ENCODE measurements at places on chromosomes 12 and 14. TPM values are rescaled to one million over a fixed set of nuclear protein-coding genes. Genes with fewer than 3 reads are reported as not detected.

DNA sequence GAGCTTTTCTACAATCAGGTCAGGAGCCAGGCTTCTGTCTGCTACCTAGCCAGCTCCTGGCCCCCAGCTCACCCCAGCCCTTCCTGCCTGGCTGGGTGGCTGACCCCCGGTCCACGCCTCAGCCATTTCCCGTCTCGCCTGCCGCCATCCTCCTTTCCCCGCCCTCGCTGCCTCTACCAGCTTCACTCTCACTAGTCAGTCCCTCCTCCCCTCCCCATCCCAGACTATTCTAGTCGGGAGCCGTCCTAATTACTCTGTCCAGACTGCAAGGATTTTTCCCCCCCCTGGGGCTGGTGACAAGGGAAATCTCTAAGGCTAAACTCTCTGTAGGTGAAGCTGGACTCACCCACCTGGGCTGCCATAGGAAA, 825 bp downstream of the DHH start:
- H3K27ac ChIP-seq, result no peak overlapping the region
- no peak overlapping the region for H3K4me3 ChIP-seq
- H3K4me1 ChIP-seq, result peaks cover 49% of the 10 kb centered on the region
- DNase-seq, result no peak
- peaks cover 62% of the 10 kb centered on the region for H3K27me3 ChIP-seq
- peaks cover 20% of the 10 kb centered on the region for H3K36me3 ChIP-seq

DNA sequence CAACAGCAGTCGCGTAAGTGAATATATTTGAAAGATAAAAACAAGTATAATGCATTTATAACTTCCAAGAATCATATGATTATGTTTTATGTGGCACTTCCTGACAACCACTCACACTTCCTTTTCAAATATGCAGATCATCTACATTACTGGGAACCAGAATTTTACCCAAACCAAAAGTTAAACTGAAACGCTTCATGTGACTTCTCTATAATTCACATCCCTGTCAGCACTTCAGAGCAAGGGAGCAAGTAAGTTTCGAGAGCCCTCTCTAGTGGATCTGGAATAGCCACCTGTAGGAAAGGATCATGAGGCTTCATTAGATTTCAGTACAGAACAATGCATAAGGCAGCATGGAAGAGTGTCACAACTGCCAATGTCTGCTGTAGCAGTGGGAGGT, 13.7 kb upstream of the ALX1 start:
- DNase-seq, result no peak
- no peaks in the 10 kb centered on the region for H3K36me3 ChIP-seq
- H3K4me3 ChIP-seq, result no peak overlapping the region
- no peaks in the 10 kb centered on the region for H3K4me1 ChIP-seq
- no peak overlapping the region for H3K27ac ChIP-seq

DNA sequence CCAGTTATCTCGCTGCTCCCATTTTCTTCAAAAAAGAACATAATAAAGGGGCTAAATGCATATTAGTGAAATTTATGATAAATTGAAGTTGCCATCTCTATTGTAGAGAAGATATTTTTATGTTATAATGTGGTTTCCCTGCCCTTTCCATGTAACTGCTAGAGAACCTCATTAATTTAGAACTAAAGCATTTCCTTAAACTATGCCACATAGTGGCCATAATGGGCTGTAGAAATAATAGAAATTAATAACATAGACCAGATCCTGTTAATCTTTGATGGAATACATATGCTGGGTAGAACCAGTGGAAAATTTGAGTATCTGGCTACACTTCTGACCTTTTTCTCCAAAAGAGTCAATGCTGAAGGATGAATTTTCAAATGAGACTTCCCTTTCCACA, 376.7 kb downstream of the PDZRN4 start:
- H3K4me1 ChIP-seq, result no peaks in the 10 kb centered on the region
- no peak overlapping the region for H3K27ac ChIP-seq
- no peak for DNase-seq
- no peaks in the 10 kb centered on the region for H3K36me3 ChIP-seq
- H3K4me3 ChIP-seq, result no peak overlapping the region

DNA sequence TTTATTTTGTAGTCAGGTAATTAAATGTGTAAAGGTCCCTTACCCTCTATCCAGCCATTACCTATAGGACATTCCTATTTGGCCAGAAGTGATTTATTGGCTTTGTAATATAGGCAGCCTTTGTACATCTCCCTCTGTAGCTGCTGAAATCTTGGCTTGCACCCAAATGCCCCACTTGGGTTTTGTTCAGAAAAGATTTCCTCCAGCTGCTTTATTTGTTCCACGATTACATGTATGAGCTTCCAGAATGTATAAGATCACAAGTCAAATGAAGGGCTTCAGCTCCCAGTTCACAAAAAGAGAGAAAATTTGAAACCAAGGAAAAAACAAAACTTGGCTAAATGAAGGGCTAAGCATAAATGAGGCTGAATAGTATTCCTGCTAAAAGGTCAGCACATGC, 103.4 kb downstream of the EFCAB11 start:
- no peak overlapping the region for H3K4me3 ChIP-seq
- no peaks in the 10 kb centered on the region for H3K36me3 ChIP-seq
- H3K4me1 ChIP-seq, result no peaks in the 10 kb centered on the region
- DNase-seq, result no peak
- H3K27me3 ChIP-seq, result no peaks in the 10 kb centered on the region

- H3K27me3 ChIP-seq, result no peaks in the 10 kb centered on the region
- DNase-seq, result no peak
- H3K4me1 ChIP-seq, result no peaks in the 10 kb centered on the region
- no peaks in the 10 kb centered on the region for H3K36me3 ChIP-seq
- H3K4me3 ChIP-seq, result no peak overlapping the region
Measured at GRCh38 chr14:29822430-29822709, 105.3 kb downstream of the PRKD1 start.

DNA sequence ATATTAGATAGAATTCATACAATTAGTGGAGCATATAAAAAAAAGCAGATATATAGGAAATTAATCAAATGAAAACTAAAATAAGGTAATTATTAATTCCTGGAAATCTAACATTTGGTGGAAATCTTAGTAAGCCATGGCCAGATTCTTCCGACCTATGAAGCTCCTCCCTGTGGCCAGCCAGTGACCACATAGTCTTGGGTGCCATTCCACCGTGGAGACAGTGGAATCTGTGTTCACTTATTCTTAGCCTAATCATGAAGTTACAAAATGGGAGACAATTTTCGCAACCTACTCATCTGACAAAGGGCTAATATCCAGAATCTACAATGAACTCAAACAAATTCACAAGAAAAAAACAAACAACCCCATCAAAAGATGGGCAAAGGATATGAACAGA, 241.9 kb upstream of the FLRT2 start:
- no peaks in the 10 kb centered on the region for H3K27me3 ChIP-seq
- H3K27ac ChIP-seq, result no peak overlapping the region
- no peak overlapping the region for H3K4me3 ChIP-seq
- DNase-seq, result no peak

- H3K4me1 ChIP-seq, result no peaks in the 10 kb centered on the region
- H3K27me3 ChIP-seq, result peaks cover 3% of the 10 kb centered on the region
- no peak overlapping the region for H3K4me3 ChIP-seq
- no peak for DNase-seq
Measured at GRCh38 chr12:2412305-2412643, 359.5 kb downstream of the CACNA1C start.

- H3K4me3 ChIP-seq, result no peak overlapping the region
- DNase-seq, result no peak
- H3K4me1 ChIP-seq, result peaks cover 25% of the 10 kb centered on the region
- H3K36me3 ChIP-seq, result peaks cover 74% of the 10 kb centered on the region
Measured at GRCh38 chr14:65565948-65566347, 153.4 kb downstream of the FUT8 start.

GRCh38 chr14:33805593-33805992, 145.3 kb downstream of the EGLN3 start:
- no peak overlapping the region for H3K27ac ChIP-seq
- H3K36me3 ChIP-seq, result peaks cover 4% of the 10 kb centered on the region
- DNase-seq, result no peak
- H3K4me3 ChIP-seq, result no peak overlapping the region
- peaks cover 27% of the 10 kb centered on the region for H3K27me3 ChIP-seq

DNA sequence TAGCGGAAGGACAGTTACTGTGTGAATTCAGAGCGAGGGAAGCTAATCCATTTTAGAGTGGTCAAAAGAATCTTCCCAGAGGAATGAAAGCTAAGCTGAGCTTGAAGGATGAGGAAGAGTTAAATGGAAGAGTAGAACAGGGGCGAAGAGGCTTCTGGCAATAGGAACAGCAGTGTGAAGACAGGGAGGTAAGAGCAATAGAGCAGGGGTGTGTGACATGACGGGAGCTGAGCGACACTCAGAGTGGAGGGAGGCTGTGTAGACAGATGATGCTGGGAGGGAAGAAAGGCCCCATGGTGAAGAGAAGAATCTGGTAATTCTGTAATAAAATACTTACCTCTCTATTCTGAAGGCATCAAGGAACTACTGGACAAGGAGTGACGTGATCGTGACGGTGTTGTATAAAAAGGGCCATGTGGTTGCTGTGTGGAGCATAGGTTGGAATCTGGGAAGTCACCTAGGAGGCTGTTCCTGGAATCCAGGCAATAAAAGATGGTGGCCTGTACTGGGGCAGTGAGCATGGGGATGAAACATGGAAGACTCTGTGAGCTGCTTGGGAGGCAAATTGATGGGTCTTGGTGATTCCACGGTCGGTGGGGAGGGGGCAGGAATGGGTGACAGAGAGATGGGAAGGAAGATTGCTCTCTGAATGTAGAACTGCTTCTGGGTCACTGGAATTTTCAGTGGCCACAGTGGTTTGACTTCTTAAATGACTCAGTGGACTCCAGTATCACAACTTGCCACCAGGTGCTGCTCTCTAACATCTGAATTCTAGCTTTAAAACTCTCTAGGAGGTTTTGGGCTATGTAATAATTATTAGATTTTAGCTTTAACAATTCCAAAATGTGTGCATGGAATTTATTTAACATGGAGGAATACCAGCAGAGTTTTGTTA, 164.1 kb downstream of the ATP23 start:
- H3K4me3 ChIP-seq, result no peak overlapping the region
- no peaks in the 10 kb centered on the region for H3K4me1 ChIP-seq
- H3K36me3 ChIP-seq, result no peaks in the 10 kb centered on the region
- no peak for DNase-seq
- no peak overlapping the region for H3K27ac ChIP-seq
- H3K27me3 ChIP-seq, result peaks cover 3% of the 10 kb centered on the region

GRCh38 chr14:69363055-69363454, 35.0 kb downstream of the ERH start:
- H3K27ac ChIP-seq, result no peak overlapping the region
- H3K27me3 ChIP-seq, result no peaks in the 10 kb centered on the region
- H3K4me3 ChIP-seq, result no peak overlapping the region
- no peaks in the 10 kb centered on the region for H3K4me1 ChIP-seq
- DNase-seq, result no peak
- no peaks in the 10 kb centered on the region for H3K36me3 ChIP-seq

GRCh38 chr12:104653730-104654664, 197.2 kb downstream of the CHST11 start:
- H3K36me3 ChIP-seq, result peaks cover 6% of the 10 kb centered on the region
- H3K27ac ChIP-seq, result no peak overlapping the region
- H3K4me3 ChIP-seq, result no peak overlapping the region

- H3K4me1 ChIP-seq, result peaks cover 12% of the 10 kb centered on the region
- no peak overlapping the region for H3K27ac ChIP-seq
- peaks cover 11% of the 10 kb centered on the region for H3K36me3 ChIP-seq
- peaks cover 2% of the 10 kb centered on the region for H3K27me3 ChIP-seq
- DNase-seq, result no peak
- H3K4me3 ChIP-seq, result no peak overlapping the region
Measured at GRCh38 chr14:97626088-97626487, 828.9 kb downstream of the VRK1 start.

DNA sequence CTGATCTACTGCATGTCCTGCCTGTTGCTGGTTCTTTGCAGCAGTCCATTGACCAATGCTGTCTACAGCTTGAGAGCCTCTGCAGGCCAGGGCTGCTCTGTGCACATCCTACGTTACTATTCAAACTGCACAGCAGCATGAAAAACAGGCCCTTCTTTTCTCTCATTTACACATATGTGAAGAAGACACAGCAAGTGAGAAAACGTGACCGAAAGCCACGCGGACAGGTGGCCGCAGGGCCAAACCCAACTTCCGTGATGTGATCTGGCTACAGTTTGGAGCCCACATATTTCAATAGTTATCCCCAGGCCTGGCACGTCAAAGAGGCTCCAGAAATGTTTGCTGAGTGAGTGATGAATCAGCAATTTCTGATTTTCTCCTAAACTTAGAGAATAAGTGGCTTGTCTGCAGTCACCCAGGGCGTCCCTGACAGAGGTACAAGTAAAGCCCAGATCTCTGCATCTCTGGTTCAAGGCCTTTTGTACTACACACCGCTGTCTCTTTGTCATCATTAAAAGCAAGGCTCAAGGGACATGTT, 17.9 kb upstream of the TCL1B start:
- no peak overlapping the region for H3K27ac ChIP-seq
- H3K4me1 ChIP-seq, result no peaks in the 10 kb centered on the region
- H3K27me3 ChIP-seq, result peaks cover 1% of the 10 kb centered on the region

DNA sequence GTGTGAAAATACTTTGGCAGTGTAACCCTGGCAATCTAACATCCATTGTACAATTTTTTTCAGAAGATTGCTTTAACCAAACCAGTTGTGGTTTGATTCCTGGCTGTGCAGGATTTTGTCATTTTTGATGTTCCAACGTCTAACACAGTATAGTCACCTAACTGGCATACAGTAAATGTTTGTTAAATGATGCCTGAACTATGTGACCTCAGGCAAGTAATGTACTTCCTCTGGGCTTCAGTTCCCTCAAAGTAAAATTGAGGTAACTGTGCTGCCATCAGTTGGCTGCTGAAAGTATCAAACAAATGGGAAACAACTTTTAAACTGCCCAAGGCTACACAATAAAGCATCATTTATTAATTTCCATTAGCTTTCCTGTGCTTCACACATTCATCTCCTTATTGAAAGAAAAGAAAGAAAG, 4.3 kb downstream of the TM7SF3 start:
- H3K27ac ChIP-seq, result no peak overlapping the region
- peaks cover 20% of the 10 kb centered on the region for H3K36me3 ChIP-seq
- H3K4me1 ChIP-seq, result peaks cover 42% of the 10 kb centered on the region
- DNase-seq, result no peak
- no peaks in the 10 kb centered on the region for H3K27me3 ChIP-seq
- no peak overlapping the region for H3K4me3 ChIP-seq

DNA sequence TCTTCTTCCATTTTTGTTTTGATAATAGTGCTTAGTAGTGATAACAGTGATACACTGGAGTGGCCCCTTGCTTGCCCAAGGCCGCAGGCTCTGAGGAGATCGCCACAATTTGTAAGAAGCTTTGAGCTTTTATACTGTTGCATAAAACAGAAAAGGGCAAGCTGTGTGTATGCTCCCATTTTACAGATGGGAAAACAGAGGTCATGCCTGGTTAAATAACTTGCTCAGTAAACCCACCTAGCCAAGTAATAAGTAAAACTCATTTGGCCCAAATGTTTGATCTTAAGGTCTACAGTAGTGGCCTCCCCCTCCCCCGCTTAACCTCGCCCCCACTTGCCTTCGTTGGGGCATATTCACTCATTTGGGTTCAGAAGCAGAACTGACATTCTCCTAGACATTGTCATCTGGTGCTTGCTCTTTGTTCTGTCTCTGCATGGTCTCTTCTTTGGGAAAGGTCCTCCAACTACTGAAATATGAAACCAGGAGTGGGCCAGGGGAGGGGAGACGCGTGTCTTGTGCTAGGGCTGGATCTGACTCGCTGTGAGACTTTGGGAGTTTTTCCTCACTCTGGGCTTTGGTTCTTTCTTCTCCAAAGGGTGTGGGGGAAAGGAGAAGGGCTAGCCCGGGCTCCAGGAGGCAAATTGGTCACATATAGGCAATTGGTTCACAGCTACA, 88.1 kb downstream of the PAPOLA start:
- peaks cover 14% of the 10 kb centered on the region for H3K4me1 ChIP-seq
- no peak overlapping the region for H3K4me3 ChIP-seq
- H3K27me3 ChIP-seq, result peaks cover 12% of the 10 kb centered on the region
- no peaks in the 10 kb centered on the region for H3K36me3 ChIP-seq
- no peak for DNase-seq

FUT8 gene
- total RNA-seq, result 70.9 TPM

LRP1-AS gene
- total RNA-seq, result not detected

TPPP2 gene
- total RNA-seq, result not detected

ADAMTS20 gene
- not detected for total RNA-seq

ZNF605 gene
- 11.5 TPM for total RNA-seq

LRIG3 gene
- total RNA-seq, result not detected
